ENCODE measurements at places on chromosomes 2 and 18.
A peak's percentile ranks its signal among the peaks of the same experiment; 100 is the strongest.

DNA sequence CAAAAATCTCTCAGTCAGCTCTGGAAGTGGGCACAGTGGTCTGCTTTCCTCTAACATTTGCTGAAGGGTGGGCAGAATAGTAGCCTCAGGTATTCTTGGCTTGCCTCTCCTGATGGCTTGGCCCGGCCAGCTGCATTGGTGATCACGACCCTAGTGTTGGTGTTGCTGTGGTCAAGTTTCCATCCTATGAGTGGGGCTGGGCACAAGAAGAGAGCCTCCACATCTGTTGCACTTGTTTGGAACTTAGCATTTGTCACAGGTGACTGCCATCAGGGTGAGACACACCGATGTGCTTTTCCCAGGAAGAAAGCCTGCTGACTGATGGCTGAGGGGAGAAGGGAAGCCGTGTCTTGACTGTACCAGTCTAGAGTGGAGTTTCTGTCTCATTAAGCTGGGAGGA lies 33.1 kb upstream of the SNORC start:
- DNase-seq = no peak

- DNase-seq = peak; percentile 50
Measured at GRCh38 chr2:227406177-227407031, 18.7 kb upstream of the SCYGR1 start.

DNA sequence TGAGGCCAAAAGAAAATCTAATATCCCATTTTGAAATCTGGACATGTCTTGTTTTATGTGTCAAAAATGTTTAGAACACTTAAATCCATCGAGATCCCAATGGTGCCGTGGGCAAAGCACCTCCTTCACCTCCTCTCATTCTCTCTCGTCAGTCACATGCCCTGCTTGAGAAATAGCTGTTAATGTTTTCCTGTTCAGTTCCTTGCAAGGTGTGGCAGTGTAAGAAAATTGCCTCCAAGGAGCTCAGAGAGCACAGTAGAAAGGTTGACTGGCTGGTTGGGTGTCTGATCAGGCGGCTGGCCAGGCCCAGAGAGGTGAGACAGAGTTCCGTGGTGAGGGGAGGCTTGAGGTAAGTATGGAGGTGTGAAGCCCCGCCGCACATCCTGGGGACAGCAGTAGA lies 210.2 kb downstream of the TSN start:
- DNase-seq = no peak

DNA sequence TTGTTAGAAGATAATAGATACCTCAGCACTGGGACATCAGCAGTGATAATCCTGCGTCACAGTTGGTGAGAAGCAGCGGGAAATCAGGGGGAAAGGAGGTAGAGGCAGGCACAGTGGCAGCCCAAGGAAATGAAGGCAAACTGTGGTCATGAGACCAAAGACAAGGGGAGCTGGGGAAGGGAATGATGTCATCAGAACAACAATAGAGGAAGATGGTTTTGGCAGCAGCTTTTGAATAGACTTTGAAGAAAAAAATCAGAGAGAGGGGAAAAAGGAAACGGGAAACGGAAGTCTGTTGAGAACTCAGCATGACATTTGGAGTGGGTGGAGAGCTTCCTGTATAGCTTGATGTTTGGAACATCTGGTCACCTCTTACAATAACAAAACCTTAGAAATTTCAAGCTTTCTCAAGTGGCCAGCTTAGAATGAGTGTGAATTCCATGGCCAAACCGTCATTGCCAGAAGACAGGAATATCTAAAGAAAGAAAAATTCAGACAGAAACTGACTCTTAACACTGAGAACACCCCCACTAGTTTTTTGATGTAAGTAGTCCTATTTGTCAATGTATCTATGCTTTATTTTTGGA lies 18.4 kb upstream of the YES1 start:
- DNase-seq = no peak

Data from WERI-Rb-1 (cell line).